Left ventricle myocardium inferior (tissue), 1 donor: ENCODE measurements at places on chromosomes 4 and X.

GRCh38 chr4:39937683-39938268, 39.9 kb downstream of the PDS5A start:
- no peak for DNase-seq

- DNase-seq, result no peak
Measured at GRCh38 chrX:151752847-151753246, 18.3 kb downstream of the CNGA2 start.

GRCh38 chr4:71992571-71993312, 39.1 kb upstream of the NPFFR2 start:
- no peak for DNase-seq

- DNase-seq, result no peak
Measured at GRCh38 chr4:113146876-113147358, 97.5 kb downstream of the ANK2 start.

DNA sequence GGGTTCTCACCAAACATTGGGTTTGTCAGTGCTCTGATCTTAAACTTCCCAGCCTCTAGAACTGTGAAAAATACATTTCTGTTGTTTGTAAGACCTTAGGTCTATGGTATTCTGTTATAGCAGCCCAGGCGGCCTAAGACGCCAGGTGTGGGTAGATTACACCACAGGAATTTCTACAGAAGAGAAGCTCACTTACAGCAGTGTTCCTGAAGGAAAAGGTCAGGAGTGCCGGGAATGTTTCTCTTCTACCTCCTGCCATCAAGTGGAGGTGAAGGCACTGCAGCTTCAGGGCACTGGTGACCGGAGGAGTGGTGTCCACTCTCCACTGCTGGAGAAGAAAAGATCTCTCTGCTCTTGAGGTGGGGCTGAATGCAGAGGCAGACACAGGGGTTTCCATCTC, 45.7 kb downstream of the FHDC1 start:
- no peak for DNase-seq

- no peak for DNase-seq
Measured at GRCh38 chr4:76546327-76546726, 111.3 kb downstream of the SHROOM3 start.

- peak; percentile 38 for DNase-seq
Measured at GRCh38 chrX:12971282-12972003, 3.5 kb upstream of the TMSB4X start.

DNA sequence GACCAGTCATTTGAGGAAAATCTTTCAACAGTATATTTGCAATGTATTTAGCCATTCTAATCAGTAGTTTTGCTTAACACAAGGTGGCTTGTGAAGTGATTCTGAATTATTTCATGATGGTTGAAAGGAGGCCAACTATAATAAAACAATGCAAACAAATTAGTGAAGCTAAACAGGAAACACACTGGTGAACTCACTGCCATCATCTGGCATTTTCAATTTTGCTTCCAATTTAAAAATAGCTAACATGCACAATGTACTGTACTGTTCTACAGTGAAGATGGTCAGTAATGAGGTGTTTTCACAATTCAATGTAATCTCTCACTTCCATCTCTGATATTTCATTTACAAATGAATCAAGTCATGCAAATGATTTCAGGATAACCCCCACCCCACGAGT, 31.1 kb downstream of the PGRMC2 start:
- no peak for DNase-seq

- DNase-seq, result no peak
Measured at GRCh38 chr4:56370377-56370776, 16.9 kb downstream of the AASDH start.

GRCh38 chrX:138718941-138719340, 7.4 kb upstream of the FGF13 start:
- DNase-seq, result no peak

DNA sequence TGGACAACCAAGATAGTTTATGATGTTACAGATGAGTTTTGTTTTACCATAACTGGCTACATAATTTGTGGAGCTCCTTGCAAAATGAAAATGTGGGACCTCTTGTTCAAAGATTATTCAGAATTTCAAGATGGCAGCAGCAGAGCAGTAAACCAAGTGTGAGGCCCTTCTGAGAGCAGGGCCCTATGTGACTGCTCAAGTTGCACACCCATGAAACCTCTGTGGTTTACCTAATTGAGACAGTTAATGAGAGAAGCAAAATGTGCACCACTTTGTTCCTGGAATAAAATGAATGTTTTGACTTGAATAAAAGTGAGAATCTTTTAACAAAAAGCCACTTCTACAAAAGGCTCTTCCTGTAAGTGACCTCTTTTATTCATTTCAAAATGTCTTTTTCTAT, 519.2 kb downstream of the RPA4 start:
- no peak for DNase-seq

- no peak for DNase-seq
Measured at GRCh38 chrX:70478526-70479245, 34.1 kb downstream of the DLG3 start.

DNA sequence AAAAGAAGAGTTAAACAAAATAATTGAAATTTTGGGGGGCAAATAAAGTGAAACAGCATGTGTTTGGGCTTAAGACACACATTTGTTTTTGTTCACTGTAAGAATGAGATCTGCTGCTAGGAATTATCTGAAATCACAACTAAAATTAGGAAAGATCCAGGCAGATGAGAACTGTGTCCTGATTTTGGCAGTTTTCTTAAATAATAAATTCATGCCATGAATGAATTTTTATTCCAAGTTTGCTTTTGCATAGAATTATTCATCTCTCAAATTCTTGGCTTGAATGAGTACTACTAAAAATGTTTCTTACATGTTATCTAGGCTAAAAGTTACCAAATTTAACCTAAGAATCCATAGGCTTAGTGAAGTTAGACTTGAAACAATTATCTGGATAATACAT, 321.7 kb downstream of the ANK2 start:
- no peak for DNase-seq

DNA sequence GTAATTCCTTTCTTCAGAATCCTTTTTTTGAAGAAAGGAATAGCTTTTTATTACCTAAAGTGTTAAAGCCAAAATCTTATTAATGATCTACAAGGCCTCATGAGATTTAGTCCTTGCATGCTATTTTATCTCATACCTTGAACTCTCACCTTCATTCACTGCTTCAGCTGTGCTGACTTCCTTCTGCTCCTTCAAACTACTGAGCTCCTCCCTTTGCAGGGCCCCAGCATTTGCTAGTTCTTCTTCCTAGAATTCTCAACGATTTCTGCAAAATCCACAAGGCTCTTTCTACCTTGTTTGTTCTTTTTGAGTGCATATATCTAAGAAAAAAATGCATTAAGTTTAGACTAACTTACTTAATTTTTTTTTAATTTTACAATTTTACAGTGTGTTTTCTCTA, 619.5 kb downstream of the EPHA5 start:
- no peak for DNase-seq

- DNase-seq, result no peak
Measured at GRCh38 chr4:35649778-35650177, 594.5 kb downstream of the ARAP2 start.

DNA sequence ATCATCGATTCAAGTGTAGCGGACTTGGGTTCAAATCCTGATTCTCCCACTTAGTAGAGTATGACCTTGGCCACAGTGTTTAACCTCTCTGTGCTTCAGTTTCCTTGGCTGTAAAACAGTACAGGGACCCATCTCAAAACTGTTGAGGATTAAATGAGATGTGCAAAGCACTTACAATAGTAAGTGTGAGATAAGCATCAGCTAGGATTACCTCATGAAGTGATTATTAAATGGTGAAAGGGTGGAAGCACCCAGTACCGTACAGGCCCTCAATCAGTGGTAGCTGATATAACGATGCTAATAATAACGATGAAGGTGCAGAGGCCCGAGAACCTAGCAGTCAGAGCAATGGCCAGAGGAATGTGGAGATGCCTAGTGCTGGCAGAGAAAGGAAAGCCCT, 45.1 kb downstream of the PRPS1 start:
- DNase-seq, result no peak

DNA sequence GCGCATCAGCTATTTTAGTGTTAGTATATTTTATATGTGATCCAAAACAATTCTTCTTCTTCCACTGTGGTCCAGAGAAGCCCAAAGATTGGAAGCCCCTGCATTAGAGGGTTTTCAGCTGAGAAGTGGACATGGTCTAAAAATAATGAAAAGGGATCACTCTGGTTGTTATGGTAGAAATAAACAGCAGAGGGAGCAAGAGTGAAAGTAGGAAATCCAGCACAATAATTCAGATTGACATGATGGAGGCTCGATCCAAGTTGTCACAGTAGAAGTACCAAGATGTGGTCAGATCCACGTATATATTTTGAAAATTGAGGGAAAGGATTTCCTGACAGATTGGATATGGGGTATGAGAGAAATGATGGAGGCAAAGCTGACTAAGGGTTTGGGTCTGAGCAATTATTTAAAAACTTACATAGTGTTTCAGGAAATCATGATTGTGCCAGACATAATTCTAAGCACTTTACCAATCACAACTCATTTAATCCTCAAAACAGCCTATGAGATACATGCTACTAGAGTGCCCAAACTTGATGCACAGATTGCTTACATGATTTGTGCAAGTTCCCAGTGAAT, 17.0 kb upstream of the TMEM144 start:
- no peak for DNase-seq

DNA sequence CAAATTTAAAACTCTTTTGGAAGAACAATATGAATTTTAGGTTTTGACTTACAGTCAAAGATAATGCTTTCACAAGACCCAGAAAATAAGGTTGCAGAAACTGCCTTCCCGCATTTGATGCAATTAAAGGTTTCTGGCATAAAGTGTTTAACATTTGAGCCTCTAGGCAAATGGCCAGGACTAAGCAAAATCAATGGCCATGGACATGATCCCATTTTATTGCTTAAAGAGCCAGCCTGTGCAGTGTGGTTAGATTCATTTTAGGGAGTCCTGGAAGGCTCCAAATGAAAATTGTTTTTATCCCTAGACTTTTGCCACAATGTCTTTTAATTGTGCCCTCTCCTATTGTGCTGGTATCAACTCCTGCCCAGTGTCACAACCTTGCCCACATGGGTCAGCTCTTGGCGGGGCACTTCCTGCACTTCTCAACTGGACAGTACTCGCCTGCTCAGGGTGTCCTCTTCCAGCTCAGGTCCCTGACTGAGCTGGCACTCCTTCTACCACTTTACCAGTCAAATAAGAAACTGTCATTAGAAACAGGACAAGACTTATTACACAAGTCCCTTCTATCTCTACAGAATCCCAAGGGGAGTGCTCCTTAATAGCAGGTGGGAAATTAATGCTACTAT, 208.4 kb upstream of the NPY2R start:
- no peak for DNase-seq

GRCh38 chr4:40199999-40200874, 3.4 kb downstream of the RHOH start:
- no peak for DNase-seq

- no peak for DNase-seq
Measured at GRCh38 chr4:83486457-83487129, 1.7 kb upstream of the ABRAXAS1 start.

GRCh38 chrX:94400488-94400887, 726.5 kb downstream of the FAM133A start:
- no peak for DNase-seq

- DNase-seq, result no peak
Measured at GRCh38 chr4:98466868-98467599, 191.4 kb downstream of the TSPAN5 start.

DNA sequence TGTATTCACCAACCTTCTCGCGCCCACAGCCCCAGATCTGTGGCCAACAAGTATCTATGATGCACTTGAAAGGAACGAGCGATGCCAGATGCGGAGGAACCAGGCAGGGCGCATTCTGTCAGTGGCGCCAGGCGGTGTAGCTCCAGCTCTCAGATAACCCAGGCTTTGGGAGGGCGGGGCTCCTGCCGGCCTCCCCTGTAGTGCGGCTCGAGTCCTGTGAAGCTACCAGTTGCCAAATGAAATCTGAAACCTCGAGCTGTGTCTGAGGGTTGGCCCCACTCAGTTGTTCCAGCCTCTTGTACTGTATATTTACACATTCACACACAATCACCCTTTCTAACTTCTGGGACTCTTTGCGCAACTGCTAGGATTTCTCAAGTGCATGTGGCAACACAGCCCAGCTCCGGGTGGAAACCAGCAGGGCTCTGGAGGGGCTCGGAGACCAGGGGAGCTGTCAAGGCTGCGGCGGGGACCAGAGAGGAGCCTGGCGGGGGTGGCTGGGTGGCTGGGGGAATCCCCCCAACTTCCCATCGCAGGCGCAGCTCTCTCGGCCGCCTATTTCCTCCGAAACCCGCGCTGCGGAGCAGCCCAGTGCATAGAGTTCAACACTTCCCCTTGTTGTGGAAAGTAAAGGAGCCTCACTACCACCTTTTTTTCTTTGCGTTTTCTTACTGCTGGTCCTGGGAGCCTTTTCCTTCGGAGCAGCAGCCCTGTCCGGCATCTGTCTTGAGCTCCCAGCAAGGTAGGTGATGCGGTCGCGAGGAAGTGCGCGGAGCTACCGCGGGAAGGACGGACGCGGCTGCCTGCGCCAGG, at the start of gene ARHGAP24:
ARHGAP24 (plus strand) TSS at position 333 of the 813 bp plus-strand sequence.
- peak; percentile 87 for DNase-seq

GRCh38 chr4:77219266-77219665, 62.3 kb downstream of the CCNG2 start:
- DNase-seq, result no peak

GRCh38 chr4:153887217-153887616, 98.3 kb upstream of the SFRP2 start:
- no peak for DNase-seq

DNA sequence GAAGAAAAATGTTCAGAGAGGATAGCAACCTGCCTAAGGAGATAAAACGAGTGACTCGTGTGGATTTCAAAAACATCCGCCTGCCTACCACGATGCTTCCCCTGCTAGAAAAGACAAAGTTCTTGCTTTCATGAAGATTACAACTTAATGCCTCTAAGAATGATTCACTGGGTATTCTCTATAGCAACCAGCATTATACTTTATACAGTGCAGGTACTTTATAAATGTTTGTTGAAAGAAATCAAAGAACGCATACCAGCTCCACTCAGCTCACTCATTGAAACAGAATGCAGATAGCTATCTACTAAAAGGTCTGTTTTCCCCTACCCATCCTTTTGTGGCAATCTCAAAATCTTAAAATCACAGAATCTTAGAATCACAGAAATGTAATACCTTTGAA, 33.7 kb downstream of the GASK1B start:
- DNase-seq, result no peak

GRCh38 chrX:32673193-32673592, 538.2 kb downstream of the DMD start:
- DNase-seq, result no peak

- peak; percentile 71 for DNase-seq
Measured at GRCh38 chr4:8343262-8343966, 73.9 kb downstream of the HTRA3 start.

- DNase-seq, result no peak
Measured at GRCh38 chr4:153791746-153792617, 3.1 kb upstream of the SFRP2 start.

DNA sequence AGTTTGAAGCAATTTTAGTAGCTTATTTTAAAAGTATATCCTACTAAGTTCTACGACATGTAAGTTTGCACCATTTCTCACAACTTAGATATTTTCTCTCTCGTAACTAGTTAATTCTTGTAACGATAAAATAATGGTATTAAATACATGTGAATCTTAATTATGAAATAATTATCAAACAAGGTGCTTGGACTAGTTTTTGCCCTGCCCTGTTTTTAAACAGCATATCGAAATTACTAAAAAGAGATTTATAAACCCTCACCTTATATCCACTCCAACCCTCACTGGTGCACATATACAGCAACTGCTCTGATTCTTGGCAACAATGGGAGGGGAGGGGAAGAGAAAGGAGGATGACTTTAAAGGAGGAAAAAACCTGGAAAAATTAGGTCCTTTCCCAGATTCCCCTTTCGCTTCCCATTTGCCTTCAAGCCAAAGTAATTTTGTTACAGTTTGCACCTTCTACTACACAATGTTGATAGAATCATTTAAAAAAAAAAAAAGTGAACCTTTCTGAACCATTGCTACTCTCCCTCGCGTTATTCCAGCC, 820 bp upstream of the MAB21L2 start:
- no peak for DNase-seq
